ENCODE measurements at places on chromosomes 16 and 17.
A peak's percentile ranks its signal among the peaks of the same experiment; 100 is the strongest.

GRCh38 chr17:11730747-11731146, 132.5 kb downstream of the DNAH9 start:
- no peak for DNase-seq

DNA sequence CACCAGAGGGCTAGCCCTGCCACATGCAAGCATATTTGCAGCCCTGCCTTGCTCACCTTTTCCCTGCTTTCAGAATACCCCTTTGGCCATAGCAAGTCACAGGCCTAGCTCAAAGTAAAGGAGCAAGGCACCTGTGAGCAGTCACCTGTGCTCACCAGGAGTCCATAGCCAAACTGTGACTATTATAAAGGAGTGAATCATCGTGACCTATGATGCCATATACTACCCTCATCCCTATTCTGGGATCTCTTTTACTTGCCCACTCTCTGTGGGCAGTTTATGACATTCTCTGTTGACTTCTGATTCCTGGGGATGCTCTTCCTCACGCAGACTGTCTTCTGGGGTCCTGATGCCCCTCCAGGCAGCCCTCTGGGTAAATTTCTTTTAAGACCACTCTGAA, 200.5 kb upstream of the NLRP1 start:
- DNase-seq: no peak

- no peak for DNase-seq
These were observed 15.7 kb upstream of the RNF43 start for GRCh38 chr17:58432806-58433573.

DNA sequence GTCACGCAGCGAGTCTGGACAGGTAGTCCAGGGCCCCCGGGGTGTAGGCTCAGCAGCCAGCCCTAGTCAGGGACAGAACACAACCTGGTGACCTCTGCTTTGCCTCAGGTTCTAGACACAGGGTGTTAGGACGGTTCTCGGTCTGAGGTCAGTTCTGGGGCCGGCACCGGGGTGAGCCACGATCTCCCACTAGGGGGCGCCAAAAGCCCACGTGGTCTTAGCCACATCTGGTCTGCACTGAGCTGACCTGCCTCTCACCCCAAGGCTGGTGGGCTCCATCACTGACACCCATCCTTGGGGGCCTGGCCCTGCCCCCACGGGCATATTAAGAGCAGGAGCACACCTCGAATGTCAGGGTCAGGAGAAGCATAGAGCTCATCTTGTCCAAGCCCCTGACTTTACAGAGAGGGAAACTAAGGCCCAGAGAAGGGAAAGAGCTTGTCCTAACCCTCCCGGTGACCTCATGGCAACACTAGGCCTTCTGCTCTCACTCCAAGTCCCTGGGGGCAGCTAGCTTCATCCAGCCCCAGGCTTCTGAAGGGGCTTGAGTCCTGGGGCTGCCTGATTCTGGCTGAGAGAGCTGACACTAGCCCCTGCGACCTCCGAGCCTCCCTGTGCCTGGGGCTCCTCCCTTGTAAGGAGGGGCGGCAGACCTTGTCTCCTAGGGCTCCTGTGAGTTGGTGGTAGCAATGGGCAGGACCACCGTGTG, 9.0 kb downstream of the SLC5A10 start:
- peak; percentile 50 for DNase-seq

- no peak for DNase-seq
These were observed 7.0 kb downstream of the YPEL2 start for GRCh38 chr17:59338498-59338897.

GRCh38 chr16:88810166-88810911, 1.4 kb downstream of the APRT start:
- DNase-seq: no peak

DNA sequence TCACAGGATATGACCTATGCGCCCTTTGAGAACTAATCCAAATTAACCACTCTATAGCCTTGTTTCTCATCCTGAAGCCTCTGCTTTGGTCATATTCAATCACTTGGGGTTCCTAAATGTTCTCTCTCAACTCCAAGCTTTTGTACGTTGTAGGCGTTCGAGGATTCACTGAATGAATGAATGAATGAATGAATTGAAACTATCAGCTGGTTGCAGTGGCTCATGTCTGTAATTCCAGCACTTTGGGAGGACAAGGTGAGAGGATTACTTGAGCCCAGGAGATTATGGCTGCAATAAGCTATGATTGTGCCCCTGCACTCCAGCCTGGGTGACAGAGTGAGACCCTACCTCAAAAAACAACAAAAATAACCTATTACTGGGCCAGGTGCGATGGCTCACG, 5.9 kb upstream of the SUMO2 start:
- no peak for DNase-seq

DNA sequence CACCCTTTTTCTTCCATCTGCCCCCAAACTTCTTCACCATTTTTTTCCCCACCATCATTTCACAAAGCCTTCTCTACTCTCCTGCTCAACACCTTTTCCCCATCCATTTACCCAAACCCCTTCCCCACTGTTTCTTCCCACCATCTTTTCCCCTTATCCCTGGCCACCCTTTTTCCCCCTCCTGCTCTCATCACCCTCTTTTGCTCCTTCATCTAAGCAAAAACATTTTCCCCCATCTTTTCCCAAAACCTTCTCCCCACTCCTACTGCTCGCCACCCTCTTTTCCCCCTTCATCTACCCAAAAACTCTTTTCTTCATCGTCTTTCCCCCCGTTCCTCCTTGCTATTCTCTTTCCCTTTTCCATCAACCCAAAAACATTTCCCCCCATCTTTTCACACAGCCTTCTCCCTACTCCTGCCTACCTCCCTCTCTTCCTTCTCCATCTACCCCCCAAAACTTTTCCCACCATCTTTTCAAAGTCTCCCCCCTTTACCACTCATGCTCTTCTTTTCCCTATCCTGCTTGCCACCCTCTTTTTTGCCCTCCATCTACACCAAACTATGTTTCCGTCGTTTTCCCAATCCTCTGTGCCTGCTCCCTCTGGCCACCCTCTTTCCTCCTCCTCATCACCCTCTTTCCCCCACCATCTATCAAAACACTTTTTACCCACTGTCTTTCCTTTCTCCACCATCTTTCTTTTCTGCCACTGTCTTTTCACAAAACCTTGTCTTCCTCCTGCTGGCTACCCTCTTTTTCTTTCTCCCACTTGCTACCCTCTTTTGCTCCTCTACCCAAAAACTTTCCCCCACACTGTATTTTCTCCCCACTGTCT, 205.8 kb upstream of the WSB1 start:
- DNase-seq: no peak

GRCh38 chr16:27374804-27375425, 27.1 kb upstream of the IL21R start:
- peak; percentile 80 for DNase-seq

DNA sequence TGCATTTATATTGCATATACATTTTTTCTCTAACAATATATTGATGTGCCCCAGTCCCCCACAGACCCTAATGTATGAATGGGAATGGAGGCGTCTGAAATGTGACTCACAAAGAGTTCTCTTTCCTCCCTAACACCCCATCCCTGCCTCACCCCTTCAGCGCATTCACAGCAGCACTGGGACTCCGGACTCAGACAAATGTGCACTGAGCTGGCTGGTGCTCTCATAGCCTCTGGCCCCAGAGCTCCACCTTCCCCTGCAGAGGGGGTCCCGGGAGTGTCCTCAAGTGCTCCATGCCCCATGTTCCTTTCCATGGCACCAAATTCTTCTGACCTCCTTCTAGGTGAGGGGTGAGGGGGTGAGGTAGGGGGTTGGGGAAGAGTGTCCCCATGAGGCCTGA, 20.6 kb downstream of the NPTX1 start:
- DNase-seq: no peak

DNA sequence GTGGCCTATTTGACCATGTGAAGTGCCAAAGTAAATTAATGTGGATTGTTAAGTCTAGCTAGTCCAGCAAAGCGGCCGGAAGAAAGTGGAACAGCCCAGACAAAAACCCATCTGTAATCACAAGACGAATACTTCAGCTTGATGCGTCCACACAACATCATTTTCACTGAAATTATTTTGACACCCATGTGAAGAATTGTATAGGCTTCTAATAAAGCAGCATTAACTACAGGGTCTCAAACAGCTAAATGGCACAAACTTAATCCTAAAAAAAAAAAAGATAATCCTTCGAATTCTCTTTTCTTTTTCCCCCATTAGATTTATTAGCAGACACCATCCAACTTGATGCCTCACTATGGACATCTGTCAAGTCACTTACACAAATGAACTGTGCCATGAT, 73.8 kb downstream of the TOX3 start:
- DNase-seq: no peak

DNA sequence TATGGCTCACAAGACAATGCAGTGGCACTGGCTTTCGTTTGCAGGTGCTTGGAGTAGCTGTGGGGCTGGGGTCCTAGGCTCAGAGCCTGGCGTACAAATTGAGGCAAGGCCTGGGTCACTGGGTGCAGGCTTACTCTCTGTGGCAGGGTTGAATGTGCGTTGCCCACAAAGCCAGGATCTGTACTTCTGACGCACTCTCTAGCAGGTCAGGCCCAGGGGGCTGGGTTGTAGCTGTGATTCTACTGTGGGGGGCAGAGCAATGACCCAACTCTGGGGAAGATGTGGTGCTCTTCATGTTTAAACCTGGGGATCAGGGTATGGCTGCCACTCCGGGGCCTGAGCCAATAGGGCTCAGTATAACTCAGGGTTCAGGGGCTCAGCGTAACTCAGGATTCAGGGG, 6.4 kb upstream of the PRSS21 start:
- no peak for DNase-seq

DNA sequence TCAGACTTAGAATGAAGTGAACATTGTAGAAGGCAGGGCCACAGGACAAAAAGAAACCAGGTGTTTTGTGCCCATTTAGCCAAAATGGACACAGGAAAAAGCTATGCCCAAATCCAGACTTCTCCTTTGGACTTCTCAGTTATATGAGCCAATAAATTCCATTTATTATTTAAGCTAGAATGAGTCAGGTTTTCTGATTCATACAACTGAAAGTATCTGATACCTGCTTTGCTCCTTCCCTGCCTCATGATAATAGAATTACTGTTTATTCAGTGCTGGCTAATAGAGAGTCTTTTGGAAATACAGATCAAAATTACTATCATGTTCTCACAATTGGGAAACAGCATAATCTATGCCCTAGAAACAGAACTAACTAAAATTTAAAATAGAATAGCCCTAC, 8.7 kb upstream of the CPD start:
- peak; percentile 46 for DNase-seq

DNA sequence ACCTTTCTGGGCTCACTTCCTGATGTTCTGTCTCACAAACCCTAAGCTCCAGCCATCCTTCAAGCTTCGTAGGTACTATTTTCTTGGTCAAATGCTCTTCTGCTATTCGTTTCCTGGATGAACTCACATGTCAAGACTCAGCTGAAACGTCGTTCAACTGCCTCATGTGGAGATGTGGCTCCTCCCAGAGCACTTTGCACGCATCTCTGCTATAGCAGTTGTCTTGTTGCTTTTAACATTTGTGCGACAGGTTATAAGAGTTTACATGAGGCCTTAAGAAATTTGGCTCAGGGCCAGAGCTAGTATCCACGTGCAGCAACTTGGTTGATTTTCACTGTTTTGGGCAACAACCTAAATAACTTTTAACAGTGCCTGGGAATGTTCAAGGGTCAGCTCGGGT, 2.8 kb upstream of the KRT40 start:
- DNase-seq: no peak

- no peak for DNase-seq
These were observed 78.2 kb downstream of the HLF start for GRCh38 chr17:55342800-55343585.

DNA sequence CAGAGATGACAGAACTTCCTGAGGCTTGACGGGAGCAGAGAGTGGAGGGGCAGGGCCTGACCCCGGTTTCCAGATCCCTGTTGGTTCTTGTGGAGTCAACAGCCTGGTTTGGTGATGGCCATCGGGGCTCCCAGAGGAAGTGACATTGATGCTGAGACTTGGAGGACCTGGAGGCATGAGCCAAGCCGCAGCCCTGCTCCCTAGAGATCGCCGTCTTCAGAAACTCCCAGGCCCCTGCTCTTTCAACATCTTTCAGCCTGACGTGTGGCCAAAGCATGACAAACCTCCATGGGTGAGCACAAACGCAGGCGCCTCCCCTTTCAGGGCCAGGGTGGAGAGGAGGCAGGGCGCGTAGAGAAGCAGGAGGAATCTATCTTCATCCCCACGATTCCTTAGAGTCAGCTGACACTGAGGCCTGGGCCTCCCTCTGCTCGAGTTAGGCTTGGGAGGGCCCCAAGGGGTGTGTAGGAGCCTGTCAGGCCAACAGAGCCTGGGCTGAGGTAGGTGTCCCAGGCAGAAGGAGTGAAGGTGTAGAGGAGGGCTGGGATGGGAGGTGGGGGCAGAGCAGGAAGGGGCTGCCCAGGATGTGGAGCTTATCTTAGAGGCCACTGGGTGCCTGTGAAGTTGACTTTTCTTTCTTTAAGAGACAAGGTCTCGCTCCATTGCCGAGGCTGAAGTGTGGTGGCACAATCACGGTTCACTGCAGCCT, 56.1 kb upstream of the MED9 start:
- DNase-seq: peak; percentile 54

DNA sequence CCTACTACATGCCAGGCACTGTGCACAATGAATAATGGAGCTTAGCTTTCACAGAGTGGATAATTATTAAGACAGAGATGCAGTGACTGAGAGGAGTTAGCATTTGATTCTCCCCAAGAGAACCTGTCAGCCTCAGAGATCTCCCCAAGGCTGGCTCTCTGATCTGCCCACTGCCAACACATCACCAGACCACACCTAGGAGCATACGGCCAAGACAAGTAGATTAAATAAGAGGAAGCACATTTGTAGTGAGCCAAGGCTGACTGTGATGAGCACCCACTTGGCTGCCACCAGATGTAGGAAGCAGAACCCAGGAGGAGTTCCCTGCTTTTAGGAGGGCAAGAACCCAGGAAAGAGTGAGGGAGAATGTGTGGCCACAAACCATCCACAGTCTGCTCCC, 130.1 kb downstream of the SPACA3 start:
- DNase-seq: no peak

DNA sequence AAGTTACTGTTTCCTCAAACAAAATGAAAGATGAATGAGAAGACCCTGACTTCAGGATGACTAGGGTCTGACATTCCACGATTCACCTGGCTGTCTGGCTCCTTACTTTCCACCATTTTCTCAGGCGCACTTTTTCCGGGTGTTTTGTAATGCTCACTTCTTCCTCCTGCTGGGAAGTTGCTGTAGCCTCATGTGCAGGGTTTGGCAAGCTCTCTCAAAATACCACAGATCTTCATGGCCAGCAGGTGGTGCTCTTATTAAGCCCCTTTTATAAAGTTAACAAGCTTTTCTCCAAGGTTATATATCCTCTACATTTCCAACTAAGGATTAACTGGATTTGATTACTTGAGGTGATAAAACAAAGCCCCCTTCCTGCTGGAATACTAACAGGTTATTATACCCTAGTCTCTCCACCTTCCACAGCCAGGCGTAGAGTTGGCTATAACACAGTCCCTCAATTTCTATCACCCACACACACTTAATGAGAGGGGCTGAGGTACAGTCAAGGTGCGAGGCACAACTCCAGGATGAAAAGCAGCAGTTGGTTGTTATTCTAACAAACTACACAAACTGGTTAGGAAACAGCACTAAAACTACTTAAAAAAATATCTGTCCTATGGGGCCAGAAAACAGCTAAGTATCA, 45.4 kb downstream of the STH start:
- DNase-seq: peak; percentile 87

GRCh38 chr17:37551788-37552187, 57.4 kb downstream of the SYNRG start:
- peak; percentile 34 for DNase-seq

- peak; percentile 47 for DNase-seq
These were observed 2.4 kb downstream of the CORO6 start for GRCh38 chr17:29620271-29620670.

- no peak for DNase-seq
These were observed 107.7 kb upstream of the GPR139 start for GRCh38 chr16:20181416-20181815.
